ENCODE measurements at places on chromosomes 4 and X.

DNA sequence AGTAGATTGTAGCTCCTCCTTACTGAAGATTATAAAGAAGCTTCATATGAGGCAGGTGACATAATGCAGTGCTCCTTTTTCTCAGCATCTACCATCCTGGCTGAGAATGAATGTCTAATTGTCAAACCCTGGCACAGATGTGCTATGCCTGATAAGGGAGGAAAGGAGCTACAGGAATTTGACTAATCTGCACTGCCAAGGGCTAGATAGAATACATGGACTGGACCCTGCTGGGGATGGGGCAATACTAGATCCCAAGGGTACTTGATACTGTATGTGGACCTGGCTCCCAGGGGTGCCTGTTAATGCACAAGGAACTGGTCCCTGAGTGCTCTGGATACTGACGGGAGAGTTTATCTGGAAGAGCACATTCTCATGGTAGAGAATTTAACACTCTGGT lies 362.2 kb upstream of the EMCN start:
- DNase-seq, result no peak

GRCh38 chr4:145930592-145930991 lies 8.0 kb downstream of the ZNF827 start:
- DNase-seq, result no peak

DNA sequence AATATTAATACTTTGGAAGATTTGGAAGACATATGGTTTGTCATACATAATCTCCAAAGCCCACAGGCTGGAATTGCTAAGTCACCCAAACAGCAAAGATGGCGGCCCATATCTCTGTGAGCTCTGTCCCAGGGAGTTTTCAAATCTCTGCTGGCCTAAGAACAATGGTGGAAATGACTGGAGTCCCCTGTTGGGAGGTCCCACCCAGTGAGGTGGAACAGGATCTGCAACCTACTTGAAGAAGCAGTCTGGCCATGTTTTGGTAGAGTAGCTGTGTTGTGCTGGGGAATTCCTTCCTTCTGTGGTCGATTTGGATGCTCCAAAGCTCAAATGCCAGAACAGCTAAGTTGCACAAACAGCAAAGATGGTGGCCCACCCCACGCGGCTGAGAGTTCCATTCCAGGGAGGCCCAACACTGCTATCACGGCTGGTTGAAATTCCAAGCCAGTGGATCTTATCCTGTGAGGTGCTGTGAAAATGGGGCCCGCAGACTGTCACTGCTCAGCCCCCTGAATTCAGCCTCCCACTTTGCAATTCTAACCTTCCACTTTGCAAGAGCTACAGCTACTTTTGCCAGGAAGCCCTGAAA lies 3.2 kb upstream of the UGT2B7 start:
- no peak for DNase-seq

GRCh38 chrX:153882086-153882498 lies 3.9 kb downstream of the L1CAM start:
- DNase-seq, result no peak

DNA sequence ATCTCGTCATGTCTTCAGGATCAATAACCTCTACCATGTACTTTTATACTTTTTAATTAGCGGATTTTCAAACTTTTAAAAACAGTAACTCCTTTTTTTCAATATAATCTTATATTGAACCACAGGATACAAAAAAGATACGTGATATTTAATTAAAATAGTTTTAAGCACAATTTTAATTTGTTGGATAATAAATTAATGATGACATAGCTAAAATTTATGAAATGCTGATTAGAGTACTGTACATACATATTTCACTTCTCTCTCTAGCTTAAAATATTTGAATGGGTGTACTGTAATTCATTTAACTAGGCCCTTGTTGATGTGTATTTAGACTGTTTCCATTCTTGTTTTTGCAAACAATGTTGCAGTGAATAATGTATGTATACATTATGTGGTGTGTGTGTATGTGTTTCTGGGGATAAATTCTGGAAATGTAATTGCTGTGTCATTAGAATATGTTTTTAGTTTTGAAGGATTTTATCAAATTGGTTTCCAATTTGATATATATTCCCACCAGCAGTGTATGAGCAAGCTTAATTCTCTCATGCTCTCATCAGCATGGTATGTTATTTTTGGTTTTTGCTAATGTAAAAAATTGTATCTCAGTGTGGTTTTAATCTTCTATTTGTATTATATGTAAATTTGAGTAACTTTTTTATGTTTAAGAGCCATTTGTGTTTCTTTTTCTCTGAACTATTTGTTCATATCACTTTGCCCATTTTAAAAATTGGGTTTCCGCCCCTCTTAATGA lies 66.4 kb downstream of the CDKL5 start:
- DNase-seq, result no peak

- DNase-seq, result no peak
These were observed 119.8 kb downstream of the DCK start for GRCh38 chr4:71113294-71113693.

GRCh38 chr4:186557061-186557460 lies 1.7 kb upstream of the MTNR1A start:
- DNase-seq, result no peak

DNA sequence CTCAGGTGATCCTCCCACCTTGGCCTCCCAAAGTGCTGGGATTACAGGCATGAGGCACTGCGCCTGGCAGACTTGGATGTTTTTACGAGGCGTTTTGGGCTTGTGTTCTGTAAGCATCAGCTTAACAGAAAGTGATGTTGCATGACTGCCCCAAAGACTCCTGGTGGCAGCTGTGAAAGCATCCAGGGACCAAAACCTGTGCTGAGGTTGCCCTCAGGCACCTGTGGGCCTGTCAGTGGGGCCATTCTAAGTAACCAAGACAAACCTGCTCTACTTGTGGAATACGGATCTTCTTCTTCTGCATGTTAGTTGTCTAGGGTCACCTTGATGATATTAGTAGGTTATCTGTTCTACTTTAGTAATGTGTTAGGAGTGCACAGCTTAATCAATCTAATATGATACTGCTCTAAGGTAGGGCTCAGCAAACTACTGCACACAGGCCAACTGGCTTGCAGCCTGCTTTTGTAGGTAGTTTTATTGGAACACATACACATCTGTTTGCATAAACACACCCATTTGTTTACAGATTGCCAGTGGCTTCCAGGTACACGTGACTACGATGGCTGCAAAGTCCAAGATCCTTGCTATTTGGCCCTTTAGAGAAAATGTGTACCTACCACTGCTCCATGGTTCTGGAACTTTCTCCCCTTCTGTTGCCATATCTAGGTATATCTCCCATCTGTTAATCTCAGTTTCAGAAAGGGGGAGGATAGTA lies 136.7 kb downstream of the GPR143 start:
- no peak for DNase-seq

DNA sequence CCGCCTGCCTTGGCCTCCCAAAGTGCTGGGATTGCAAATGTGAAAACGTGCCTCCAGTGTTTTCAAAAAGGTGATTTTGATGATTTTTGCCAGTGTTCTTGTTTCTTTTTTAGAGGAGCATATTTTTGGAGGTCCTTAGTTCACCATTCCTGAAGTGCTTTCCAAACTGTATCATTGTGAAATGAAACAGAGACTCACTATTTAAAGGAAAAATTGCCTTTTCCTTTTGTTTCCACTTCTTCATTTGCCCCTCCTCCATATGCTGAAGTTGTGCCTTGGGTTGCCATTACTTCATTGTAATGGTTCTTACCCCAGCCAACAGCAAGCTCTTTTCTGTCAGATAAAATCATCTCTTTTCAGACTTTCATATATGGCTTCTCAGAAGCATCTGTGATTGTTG lies 164.4 kb downstream of the FNIP2 start:
- DNase-seq, result no peak

DNA sequence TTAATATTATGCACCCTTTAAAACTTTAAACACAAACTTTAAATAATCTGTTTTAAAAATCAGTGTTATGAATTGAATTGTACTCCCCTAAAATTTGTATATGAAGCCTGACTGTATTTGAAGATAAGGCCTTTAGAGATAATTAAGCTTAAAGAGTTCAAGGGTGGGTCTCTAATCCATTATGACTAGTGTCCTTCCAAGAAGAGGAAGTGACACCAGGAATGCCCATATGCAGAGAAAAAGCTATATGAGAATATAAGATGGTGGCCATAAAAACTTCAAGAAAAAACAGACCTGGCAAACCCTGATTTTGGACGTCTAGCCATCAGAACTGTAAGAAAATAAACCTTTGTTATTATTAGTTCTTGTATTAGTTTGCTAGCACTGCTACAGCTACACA lies 29.0 kb downstream of the UGT2A2 start:
- DNase-seq, result no peak

- DNase-seq, result no peak
These were observed 139.5 kb downstream of the SLC10A7 start for GRCh38 chr4:146382194-146382593.

DNA sequence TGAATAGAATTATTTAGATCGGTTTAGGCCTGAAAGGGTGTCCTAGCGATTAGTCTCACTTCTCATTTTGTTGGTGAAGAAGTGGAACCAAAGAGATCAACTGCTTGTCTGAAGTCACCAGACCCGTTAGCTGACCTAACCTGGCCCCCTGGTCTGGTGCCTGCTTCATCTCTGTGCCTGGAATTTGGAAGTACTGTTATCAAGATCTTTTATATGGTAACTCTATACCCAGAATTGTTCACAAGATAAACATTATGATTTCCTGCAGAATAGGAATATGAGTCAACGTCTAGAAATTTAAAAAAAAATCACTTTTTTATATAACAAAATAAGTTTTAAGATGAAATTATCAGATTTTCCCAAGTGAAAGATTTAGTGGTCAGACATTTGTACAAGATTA lies 37.2 kb downstream of the LRP2BP start:
- no peak for DNase-seq

- DNase-seq, result no peak
These were observed 143.9 kb downstream of the PJA1 start for GRCh38 chrX:69021141-69021960.

GRCh38 chr4:156673483-156673882 lies 298.1 kb downstream of the PDGFC start:
- DNase-seq, result no peak

Measured in GM10248 (cell line).